ENCODE measurements at places on chromosomes 7 and 10. TPM values are rescaled to one million over a fixed set of nuclear protein-coding genes. Genes with fewer than 3 reads are reported as not detected.

Gene AQP1
- 116 TPM for polyA plus RNA-seq

- DNase-seq, result no peak
Observed at GRCh38 chr7:16317406-16317805, 103.9 kb downstream of the CRPPA start.

Gene CH25H
- polyA plus RNA-seq, result 0.80 TPM

- no peak for DNase-seq
Observed at GRCh38 chr10:60270426-60270825, 119.2 kb downstream of the ANK3 start.

- DNase-seq, result no peak
Observed at GRCh38 chr7:29929018-29929807, 60.4 kb downstream of the SCRN1 start.

DNA sequence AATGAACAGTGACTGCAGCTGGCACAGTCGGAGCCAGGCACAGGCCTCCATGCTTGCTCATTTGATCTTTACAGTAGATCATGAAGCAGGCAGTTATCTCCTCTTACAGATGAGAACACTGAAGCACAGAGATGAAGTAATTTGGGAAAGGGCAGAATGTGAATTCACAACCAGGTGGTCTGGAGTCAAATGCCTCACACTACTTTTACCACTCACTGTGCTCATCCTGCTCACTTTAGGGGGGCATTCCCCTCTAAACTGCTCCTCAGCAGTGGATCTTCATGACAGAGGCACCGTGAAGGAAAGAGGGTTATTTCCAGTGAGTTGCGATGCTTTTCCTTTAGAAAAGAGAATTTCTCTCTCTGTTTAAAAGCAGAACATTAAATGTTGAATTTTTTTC, 15.1 kb downstream of the SNX10 start:
- no peak for DNase-seq

DNA sequence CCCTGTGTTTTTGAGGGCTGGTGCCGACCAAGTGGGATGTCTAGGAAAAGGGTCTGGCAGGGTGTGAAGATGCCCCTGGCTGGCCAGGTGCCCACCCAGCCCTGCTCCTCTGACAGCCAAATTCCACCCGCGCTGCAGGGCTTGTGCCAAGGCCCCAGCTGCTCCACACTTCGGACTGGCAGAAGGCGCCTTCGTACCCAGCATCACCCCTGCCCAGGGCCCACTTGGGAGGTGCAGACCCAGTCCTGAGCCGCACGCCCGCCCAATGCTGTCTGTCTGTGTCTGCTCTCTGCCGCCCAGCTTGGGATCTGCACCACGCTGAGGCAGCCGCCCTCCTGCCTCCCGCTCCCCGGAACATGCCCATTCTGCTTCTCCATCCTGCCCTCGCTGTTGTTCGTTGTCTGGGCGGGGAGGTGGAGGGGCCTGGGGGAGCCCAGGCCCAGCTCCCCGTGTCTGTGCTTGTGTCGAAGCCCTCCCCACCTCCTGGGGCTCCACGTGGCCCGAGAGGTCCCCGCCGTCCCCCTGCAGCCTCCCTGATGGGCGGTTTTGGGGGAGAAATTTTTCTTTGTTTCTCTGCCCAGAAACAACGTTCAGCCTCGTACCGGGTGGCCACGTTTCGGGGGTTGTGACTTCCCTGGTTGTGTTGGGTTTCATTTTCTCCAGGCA, 36.9 kb upstream of the PPIF start:
- no peak for DNase-seq

Gene MMP21
- 0.27 TPM for polyA plus RNA-seq

GRCh38 chr10:91941426-91941825, 17.9 kb downstream of the BTAF1 start:
- DNase-seq, result no peak

DNA sequence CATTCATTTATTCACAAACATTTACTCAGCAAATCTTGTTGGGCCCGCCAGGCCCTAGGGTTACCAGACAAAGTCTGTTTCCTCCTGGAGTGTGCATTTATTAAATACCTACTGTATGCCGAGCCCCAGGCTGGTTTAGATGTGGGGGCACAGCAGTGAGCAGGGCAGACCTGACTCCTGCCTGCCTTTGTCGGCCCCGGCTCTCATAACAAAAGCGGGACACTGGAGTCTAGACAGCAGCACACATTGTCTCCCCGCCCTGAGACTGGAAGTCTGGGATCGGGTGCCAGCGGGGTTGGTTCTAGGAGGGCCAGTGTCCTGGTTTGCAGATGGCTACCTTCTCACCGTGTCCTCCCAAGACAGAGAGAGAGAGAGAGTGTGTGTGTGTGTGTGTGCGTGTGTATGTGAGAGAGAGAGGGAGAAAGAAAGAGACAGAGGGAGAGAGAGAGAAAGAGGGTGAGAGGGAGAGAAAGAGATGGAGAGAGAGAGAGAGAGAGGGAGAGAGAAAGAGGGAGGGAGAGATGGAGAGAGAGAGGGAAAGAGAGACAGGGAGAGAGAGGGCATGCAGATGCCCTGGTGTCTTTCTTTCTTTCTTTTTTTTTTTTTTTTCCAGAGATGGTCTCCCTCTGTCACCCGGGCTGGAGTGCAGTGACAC, 25.9 kb downstream of the ELFN1 start:
- no peak for DNase-seq
